M059J (cell line): ENCODE measurements at places on chromosomes 7 and 10. TPM values are rescaled to one million over a fixed set of nuclear protein-coding genes. Genes with fewer than 3 reads are reported as not detected.
A peak's percentile ranks its signal among the peaks of the same experiment; 100 is the strongest.

- no peak for DNase-seq
Measured at GRCh38 chr7:143960813-143961610, 6.4 kb downstream of the OR2F1 start.

- no peak for DNase-seq
Measured at GRCh38 chr10:110192552-110192951, 14.9 kb upstream of the MXI1 start.

- no peak for DNase-seq
Measured at GRCh38 chr7:159209429-159209828, 64.8 kb upstream of the VIPR2 start.

PGAM2 gene
- total RNA-seq: 1.2 TPM in 2 replicates

DNA sequence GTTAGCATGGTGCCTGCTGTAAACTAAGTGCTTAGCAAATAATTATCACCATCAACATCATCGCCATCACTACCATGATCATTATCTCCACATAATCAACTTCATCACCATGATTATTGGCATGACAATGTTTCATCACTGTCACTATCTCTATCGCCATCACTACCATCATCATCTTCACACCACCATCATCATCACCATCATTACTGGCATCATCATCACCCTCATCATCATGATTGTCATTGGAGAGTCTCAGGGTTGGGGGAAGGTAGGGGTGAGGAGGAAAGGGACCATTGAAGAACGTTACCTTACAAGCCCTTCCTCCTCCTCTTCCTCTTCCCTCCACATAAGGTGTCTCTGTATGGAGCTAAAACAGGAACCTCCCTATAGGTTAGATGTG is 54.9 kb upstream of the GPR26 start:
- DNase-seq: no peak

- DNase-seq: no peak
Measured at GRCh38 chr10:33416691-33417090, 82.2 kb upstream of the NRP1 start.

GRCh38 chr10:124621637-124622036 is 122.5 kb downstream of the FAM53B start:
- no peak for DNase-seq

- DNase-seq: no peak
Measured at GRCh38 chr10:80518807-80519360, 18.8 kb upstream of the SH2D4B start.

DNA sequence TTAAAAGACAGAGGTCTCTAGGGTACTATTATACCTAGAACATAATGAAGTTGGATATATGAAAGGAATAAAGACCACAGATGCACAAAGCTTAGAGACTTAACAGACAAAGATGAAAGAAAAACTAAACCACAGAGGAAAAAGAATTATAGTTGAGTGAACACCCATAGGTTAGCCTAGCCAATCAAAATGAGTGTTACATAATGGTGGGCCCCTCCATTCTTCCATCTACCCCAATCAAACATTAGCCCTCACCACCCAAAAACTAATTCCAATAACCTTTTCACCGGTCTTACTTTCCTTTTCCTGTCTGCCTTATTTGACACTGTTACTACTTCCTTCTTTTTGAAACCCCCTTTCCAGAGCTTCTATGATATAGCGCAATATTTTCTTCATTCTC is 130.1 kb downstream of the ELMO1 start:
- no peak for DNase-seq

NUTM2D gene
- 0.59 and 3.2 TPM in 2 replicates for total RNA-seq

- peak; percentile 99 for DNase-seq
Measured at GRCh38 chr7:112422842-112423496, 27.3 kb upstream of the IFRD1 start.

GRCh38 chr10:121654021-121654545 is 55.8 kb upstream of the FGFR2 start:
- no peak for DNase-seq

DNA sequence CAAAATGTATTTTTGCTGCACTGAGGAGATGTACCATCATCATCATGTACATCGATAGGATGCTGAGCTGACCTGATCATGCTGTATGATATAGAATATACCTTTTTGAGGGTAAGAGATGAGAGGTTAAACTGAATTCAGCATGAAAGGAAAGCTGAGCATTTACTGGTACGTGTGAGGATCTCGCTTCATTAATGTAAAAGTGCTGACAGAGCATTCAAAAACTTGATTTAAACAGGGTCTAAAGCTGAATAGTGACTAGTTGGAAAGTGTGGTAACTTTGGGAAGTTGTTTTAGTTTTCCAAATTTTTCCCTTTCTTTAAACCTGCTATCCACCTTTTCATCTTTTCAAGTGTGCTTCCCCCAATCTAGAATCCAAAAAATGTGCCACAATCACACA is 28.5 kb upstream of the COL1A2 start:
- no peak for DNase-seq

GRCh38 chr10:48608279-48608681 is 3.4 kb upstream of the ARHGAP22 start:
- DNase-seq: peak; percentile 72

HMX3 gene
- not detected in 2 replicates for total RNA-seq

PDIA4 gene
- 307 and 409 TPM in 2 replicates for total RNA-seq

DNA sequence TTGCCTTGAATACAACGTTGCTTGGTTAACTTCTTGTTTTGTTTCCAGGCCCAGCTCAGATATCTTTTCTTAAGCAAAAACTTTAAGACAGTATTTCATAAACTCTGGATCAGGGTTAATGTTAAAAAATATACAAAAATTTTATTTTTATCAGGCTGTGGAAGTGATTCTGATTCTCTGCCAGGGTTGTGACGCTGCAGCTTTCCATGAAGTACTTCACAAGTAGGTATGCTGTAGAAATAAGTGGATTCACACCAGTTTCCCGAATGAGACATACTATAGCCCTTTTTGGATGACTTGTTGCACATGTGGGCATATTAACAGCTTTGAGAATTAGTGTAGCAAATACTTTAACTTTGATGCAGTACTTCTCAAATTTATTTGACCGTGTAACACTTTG is 70.1 kb downstream of the CDK14 start:
- no peak for DNase-seq

GRCh38 chr7:149773446-149774236 is at the start of gene ZNF467:
Gene ZNF467 (minus strand): TSS chr7:149773588. CDS start chr7:149771032, 2,556 bp downstream.
- DNase-seq: peak; percentile 11

TPK1 gene
- total RNA-seq: 0.27 and 1.7 TPM in 2 replicates

SPDYE1 gene
- total RNA-seq: not detected in 2 replicates

- DNase-seq: no peak
Measured at GRCh38 chr10:29649561-29650551, 15.1 kb upstream of the SVIL start.

ZRANB1 gene
- 14.2 and 17.1 TPM in 2 replicates for total RNA-seq

- peak; percentile 73 for DNase-seq
Measured at GRCh38 chr7:75905785-75906604, 9.0 kb upstream of the POR start.

- no peak for DNase-seq
Measured at GRCh38 chr7:363626-364025, 73.7 kb downstream of the FOXL3 start.

DNA sequence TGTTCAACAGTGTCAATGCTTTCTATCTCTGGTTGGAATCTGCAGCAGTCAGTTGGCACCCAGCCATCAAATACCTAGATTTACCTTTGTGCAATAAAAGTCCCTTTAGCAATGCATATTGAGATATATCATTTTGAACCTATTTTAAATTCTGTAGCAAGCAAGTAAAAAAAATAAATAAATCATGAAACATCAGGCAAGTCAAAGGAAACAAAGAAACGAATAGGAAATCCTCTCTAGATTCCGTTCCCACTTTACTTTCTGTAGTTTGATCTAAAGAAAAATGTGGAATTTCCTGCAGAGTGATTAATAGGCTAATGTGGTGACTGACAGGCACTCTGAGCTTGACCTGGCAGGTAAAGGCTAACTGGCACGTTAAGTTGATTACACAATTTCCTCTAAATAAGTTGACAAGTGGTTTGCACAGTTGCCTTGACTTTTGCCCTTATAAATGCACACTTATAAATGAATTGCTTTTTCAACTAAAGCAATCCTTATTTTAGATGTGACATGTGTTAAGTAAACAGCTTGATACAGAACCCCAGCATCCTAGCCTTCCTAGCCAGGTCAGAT is 208.1 kb upstream of the TCF7L2 start:
- no peak for DNase-seq

- peak; percentile 26 for DNase-seq
Measured at GRCh38 chr7:47931005-47932004, 17.0 kb downstream of the PKD1L1 start.

DNA sequence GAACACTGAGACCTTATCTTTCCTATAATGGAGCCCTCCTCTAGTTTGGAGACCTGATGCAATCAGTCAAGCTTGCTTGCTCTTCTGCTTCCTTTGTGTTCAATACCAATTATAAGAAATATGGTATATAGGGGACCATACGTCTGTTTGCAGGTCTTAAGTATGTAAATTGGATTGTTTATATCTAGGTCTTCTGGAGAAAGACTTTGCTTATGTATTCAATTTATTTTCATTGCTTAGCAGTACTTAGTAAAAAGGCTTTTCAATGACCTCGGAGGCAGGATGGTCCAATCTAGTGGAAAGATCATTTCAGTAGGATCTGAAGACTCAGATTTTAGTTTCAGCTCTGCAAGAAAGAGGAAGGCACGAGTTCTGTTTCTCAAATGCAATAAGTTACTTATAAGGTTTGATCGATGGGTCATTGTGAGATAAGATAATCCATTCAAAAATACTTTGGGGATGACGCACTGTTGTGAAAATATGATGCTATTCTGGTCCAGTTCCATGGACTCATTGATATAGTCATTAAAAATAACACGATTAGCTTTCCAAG is 571.6 kb downstream of the SH2D4B start:
- DNase-seq: no peak

GRCh38 chr10:72875250-72876055 is 18.1 kb upstream of the OIT3 start:
- peak; percentile 43 for DNase-seq
